Camera-type eye (tissue), 1 donor: ENCODE measurements at places on chromosomes 12 and 14. TPM values are rescaled to one million over a fixed set of nuclear protein-coding genes. Genes with fewer than 3 reads are reported as not detected.

The C1R gene
- 94.5 TPM for total RNA-seq

The SLC35F4 gene
- 1.6 TPM for total RNA-seq

The TMEM63C gene
- total RNA-seq: 1.6 TPM

The RNU4-1 gene
- under 0.01 TPM for total RNA-seq
